ENCODE measurements at places on chromosomes 1 and 21. TPM values are rescaled to one million over a fixed set of nuclear protein-coding genes. Genes with fewer than 3 reads are reported as not detected.

Gene PACC1
- 9.7 TPM for total RNA-seq

Gene TRIM17
- total RNA-seq = 1.5 TPM

Gene SDC3
- 12.3 TPM for total RNA-seq

Gene FABP3
- 11.3 TPM for total RNA-seq

Gene MPZL1
- 183 TPM for total RNA-seq

Gene TMPRSS15
- not detected for total RNA-seq

Gene TCHHL1
- not detected for total RNA-seq

Gene FBLIM1
- 213 TPM for total RNA-seq

Gene RNU1-2
- under 0.01 TPM for total RNA-seq

Gene LMX1A
- total RNA-seq = not detected

Gene S100A14
- 52.3 TPM for total RNA-seq

Gene KRTAP19-6
- not detected for total RNA-seq

Gene SWT1
- 3.8 TPM for total RNA-seq

Gene OR2AK2
- not detected for total RNA-seq

Gene SPRR1B
- total RNA-seq = not detected

Gene RGS8
- not detected for total RNA-seq

Gene SLAMF6
- total RNA-seq = not detected

Gene FRRS1
- 5.0 TPM for total RNA-seq

Gene KCNE2
- not detected for total RNA-seq

Gene KDF1
- total RNA-seq = 7.1 TPM

Gene GPR3
- not detected for total RNA-seq

Gene MANEAL
- total RNA-seq = 4.3 TPM

Gene HEATR1
- total RNA-seq = 50.4 TPM

Gene CD247
- total RNA-seq = not detected

Gene CCDC30
- 5.7 TPM for total RNA-seq

Gene APOBEC4
- total RNA-seq = not detected

Gene AADACL3
- not detected for total RNA-seq

Gene C1QTNF12
- total RNA-seq = not detected

Gene CLDN17
- not detected for total RNA-seq

Gene THEM5
- total RNA-seq = not detected

Gene DCST1
- total RNA-seq = not detected

Gene GRIK3
- not detected for total RNA-seq

Gene LCK
- 0.10 TPM for total RNA-seq

Gene CD84
- not detected for total RNA-seq

Gene KCNH1
- total RNA-seq = 7.1 TPM

Gene LINGO4
- not detected for total RNA-seq

Gene CCDC24
- 6.3 TPM for total RNA-seq
